ENCODE measurements at places on chromosomes 16 and 17.
A peak's percentile ranks its signal among the peaks of the same experiment; 100 is the strongest.

- no peak for DNase-seq
Measured at GRCh38 chr17:20996724-20997615, 45.8 kb downstream of the USP22 start.

- no peak for DNase-seq
Measured at GRCh38 chr16:54177052-54177861, 109.3 kb downstream of the IRX3 start.

GRCh38 chr17:67546578-67547527, 169.8 kb downstream of the PITPNC1 start:
- no peak for DNase-seq

DNA sequence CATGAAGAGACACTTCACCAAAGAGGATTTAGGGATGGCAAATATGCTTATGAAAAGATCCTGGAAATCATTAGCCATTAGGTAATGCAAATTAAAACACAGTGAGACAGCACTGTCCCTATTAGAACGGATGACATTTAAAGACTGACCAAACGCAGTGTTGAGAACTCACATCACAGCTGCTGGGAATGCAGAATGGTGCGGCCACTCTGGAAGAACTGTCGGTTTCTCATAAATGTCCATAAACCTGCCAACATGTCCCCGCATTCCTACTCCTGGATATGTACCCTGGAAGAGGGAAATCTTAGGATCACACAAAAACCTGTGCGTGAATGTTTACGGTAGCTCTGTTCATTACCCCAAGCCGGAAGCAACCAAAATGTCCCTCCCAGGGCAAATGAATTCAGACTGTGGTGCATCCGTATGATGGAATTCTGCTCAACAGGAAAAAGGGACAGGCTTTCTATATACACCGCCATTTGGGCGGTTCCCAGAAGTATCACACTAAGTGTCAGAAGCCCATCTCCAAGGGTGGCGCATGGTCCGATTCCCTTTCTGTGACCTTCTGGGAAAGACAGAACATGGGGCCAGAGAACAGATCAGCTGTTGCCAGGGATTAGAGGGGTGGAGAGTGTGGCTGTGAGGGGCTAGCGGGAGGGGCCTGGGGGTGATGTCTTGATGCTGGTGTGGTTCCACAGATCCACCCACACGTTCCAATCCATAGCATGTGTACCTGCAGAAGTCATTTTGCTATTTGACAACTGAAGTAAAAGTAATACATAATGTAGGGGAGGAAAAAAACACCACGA, 197.2 kb upstream of the CHMP6 start:
- DNase-seq: no peak

DNA sequence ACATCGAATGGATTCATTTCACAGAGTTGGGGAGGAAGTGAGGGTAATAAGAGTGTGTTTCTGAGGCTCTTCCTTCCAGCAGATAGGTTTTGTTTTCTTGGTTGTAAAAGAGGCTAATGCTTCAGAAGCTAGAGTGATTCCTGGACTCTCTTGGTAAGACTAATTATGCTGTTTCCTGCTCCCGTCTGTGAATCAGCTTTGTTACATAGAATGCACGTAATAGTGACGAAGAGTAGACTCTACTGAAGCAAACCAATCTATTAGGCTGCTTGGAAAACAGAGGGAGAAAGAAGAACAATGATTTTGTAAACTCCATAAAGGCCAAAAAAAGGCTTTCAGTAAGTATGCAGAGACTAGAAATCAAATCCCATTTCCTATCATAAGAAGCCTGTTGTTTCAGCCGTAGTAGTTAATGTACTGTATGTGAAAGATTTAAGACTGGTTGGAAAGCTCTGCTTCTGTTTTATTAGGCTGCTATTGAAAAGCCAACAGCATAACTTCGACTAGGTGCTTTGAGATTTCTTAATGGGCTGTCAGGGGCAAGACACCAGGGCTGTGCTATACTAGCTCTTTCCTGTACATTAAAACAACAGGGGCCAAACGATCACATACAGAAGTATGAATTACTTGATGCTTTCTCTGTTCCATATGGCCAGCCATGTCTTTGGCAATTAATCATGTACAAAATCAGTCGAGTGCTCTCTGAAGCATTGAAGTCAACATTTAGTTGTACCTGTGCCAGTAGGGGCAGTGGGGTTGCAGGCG, 219.0 kb downstream of the FTO start:
- no peak for DNase-seq

DNA sequence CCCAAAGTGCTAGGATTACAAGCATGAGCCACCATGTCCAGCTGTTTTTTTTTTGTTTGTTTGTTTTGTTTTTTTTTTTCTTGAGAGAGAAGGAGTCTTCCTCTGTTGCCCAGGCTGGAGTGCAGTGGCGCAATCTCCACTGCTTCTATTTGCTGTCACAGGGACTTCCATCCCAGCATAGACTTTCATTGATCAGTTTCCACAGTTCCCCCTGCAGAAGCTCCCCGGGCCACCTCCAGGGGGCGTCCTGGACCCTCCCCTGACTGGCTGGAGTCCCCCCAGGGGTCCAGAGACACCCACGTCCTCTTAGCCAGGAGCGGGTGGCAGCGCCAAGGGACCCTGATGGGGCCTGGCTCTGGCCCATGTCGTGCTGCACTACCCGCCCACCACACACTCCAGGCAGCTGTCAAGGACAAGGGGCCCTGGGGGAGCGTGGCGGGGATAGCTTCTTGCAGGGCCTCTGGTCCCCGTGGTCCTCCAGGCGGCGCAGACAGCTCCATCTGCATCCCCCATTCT, 3.1 kb upstream of the NPW start:
- no peak for DNase-seq

DNA sequence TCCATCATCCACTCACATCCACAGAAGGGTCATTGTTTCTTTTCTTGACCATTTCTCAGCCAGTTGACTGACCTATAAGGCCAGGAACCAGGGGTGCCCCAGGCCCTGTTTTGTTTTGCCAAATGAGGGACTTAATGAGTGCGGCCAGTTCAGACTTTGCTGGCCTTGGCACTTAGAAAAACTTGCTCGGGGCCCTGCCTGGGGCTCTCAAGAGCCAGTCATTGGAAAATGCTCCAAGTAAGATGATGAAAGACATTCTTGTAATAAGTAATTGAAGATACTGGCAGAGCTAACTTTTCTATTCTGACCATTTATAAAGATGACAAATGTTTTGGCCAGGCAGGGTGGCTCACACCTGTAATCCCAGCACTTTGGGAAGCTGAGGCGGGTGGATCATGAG, 29.0 kb upstream of the CLEC18B start:
- DNase-seq: no peak

GRCh38 chr16:56262148-56262547, 70.9 kb downstream of the GNAO1 start:
- DNase-seq: no peak

GRCh38 chr16:66948134-66948836, 12.8 kb upstream of the CES3 start:
- no peak for DNase-seq

- DNase-seq: no peak
Measured at GRCh38 chr17:2693561-2694380, 17.8 kb downstream of the CLUH start.

DNA sequence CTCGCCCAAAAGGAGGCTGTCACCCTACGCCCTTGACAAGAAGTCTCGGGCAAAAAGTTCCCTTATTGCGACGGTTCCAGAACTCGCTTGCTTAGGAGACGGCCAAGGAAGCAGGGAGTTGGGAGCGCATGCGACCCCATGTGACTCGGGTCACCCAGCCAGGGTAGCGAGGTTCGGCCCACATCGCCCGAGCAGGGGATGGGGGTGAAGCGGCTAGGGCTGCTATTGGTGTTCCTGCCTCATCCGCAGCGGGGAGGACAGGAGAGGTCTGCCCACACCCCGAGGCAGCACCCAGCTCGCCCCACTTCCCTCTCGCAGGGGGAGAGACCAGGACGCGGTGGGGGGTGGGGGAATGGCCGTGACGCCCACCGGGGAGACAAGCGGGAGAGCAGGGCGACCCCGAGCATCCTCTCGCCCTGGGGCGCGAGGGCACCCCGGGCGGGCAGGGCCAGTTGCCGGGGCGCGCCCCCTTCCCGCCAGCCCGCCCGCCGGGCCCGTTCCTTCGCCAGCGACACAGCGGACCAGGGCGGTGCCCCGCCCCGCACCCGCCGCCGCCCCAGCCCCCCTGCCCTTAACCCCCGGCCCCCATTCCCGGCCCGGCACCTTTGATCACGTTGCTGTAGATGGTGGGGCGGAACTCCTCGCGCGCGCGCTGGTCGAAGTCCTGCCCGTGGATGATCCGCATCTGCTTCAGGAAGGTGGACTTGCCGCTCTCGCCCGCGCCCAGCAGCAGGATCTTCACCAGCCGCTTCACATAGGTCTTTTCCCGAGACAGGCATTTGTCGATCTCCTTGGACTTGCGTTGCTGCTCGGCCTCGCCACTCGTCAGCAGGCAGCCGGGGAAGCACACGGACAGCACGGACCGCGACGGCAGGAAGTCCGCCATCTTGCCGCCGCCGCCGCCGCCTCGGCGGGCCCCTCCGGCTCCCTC, 567 bp downstream of the GNA13 start:
- DNase-seq: peak; percentile 50

DNA sequence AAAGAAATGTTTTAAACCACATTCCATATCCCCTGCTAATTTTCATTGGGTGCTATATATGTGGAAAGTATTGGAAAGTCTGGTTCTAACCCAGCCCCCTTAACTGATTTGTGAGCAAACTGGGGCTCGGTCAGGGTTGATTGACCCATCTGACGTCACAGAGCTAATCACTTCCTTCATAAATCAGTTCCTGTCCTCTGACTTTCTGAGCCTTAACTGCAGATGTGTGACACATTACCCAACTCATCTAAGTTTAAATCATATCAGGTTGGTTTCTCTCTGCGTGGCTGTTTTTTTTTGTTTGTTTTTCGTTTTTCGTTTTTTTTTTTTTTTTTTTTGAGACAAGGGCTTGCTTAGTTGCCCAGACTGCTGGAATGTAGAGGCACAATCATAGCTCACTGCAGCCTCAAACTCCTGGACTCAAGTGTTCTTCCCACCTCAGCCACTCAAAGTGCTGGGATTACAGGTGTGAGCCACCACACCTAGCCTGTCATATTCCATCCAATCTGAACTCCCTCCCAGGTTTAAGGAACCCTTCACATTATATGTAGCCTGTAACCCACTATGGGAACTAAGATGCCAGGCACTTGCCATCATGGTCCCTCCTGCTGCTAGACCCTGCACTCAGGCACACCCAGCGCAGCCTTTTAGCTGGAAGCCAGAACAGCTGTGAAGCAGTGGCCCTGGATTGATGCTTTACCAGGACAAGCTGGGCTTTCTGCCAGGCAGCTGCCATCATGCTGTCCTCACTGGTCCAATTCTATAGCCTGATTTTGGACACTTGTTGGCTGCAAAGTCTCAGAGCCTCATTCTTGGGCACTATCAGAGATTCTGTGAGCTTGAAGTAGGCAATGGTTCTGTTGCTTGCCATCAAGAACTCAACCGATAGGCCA, 6.9 kb upstream of the BPTF start:
- no peak for DNase-seq
